Activated CD4-positive, alpha-beta T cell treated with anti-CD3 and anti-CD28 coated beads, Interleukin-2, amount 50 U/mL, for 1 hour (primary cell): ENCODE measurements at places on chromosomes 5 and 9.

DNA sequence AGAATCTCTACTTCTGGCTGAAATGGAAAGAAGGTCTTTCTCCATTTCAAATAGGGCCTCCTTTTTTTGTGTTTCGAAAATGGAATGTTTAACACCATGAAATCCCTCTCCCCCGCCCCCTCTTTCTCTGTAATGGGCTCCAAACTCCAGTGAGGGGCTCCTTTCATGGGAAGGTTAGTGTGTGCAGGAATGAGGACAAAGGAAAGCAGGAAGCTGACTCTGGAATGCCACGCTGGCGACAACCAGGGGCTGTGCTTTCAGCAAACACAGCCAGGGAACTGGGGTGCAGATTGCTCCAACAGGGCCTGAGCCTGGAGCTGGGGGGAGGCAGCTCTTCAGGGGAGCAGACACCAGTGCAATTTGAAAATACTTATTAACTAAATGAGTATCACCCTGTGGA lies 82.8 kb downstream of the CRB2 start:
- DNase-seq = no peak

GRCh38 chr9:22108581-22109370 lies 99.7 kb upstream of the CDKN2B start:
- no peak for DNase-seq

DNA sequence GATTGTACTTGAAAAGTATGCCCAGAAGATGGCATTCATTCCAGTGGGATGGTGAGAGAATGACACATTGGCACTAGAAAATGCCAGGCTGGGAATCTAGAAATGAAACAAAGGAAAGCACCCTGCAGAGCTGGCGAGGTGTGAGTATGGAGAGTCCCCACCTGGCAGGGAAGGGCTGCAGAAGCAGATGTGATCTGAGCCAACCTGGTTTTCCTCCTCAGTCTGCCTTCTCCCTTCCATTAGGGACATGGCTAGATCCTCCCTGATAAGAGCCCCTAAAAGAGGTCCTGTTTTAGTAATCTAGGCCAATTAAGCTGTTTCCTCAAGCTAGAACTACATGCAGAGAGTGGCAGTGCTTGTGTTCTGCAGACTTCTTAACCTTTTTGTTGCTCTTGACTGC lies 24.7 kb upstream of the TNFSF15 start:
- DNase-seq = no peak

DNA sequence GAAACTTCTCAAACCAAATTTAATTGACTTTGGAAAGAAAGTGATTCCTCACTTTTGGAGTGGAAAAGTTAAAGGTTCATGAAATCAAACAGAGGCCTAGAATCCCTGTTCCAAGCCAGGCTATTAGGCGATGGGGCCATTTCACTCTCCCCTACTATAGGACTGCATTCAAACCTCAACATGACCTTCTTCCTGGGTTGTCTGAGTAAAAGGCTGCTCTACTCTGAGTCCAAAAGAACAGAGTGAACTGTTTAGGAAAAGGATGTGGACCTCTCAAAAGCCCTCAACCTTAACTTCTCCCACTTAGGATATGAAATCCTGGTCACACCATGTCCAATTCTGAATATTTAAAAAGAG lies 15.8 kb downstream of the C5orf52 start:
- DNase-seq = no peak

DNA sequence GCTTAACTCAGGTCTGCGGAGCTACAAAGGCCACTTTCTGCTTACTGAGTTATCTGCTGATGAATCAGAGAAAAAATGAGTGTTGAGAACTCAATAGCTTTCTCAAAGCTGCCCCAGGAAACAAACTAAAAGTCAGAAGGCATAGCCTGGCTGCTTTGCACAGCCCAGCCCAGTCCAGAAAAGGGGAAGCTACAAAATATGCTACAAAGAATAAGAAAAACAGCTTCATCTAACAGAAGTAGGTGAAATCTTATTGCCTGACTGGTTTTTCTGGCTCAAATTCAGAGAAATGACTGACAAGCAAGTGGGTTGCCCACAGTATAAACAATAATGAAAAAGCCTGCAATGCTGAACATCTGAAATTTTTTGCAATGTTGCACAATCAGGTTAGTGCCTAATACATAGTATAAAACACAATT lies 156.2 kb downstream of the PPP2R2B start:
- DNase-seq = no peak

DNA sequence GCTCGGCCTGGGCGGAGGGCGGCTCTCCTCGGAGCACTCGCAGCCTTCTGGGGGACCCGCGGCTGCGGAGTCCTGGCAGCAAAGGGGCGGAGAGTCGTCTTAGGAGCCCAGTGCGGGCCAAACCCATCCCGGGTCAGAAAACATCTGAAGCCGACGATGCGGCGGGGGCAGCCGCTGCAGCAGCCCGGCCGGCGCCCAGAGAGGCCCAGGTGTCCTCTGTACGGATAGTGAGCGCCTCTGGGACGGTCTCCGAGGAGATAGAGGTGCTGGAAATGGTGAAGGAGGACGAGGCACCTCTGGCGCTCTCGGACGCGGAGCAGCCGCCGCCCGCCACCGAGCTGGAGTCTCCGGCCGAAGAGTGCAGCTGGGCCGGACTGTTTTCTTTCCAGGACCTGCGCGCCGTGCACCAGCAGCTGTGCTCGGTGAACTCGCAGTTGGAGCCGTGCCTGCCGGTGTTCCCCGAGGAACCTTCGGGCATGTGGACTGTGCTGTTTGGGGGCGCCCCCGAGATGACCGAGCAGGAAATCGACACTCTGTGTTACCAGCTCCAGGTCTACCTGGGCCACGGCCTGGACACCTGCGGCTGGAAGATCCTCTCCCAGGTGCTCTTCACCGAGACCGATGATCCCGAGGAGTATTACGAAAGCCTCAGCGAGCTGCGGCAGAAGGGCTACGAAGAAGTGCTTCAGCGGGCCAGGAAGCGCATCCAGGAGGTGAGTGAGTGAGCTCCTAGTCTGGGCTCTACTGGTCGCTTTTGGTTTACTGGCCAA lies 1.2 kb downstream of the JMY start:
- DNase-seq = peak; percentile 17

DNA sequence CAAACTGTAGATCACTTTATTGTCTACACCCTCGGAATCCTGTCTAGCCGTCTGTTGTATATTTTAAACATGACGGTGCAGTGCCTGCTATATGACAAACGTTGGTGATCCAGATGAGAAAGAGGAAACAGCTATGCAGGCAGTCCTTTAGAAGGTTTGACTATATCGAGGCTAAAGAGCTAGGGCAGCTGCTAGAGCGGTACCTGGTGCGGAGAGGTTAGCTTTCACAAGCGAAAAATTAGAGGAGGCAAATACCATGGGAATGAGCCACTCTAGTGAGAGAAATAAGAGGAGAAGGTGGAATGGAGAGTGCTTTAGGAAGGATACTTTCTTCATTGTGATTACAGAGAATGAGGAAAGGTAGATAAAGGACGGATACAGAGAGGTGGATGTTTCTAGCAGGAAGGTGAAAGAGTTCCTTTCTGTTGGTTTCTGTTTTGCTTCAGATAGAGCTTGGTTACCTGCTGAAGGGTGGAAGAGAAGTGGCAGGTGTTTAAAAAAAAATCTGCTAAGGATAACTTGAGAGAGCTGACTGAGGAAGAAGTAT lies 959 bp upstream of the FBXL17 start:
- no peak for DNase-seq

DNA sequence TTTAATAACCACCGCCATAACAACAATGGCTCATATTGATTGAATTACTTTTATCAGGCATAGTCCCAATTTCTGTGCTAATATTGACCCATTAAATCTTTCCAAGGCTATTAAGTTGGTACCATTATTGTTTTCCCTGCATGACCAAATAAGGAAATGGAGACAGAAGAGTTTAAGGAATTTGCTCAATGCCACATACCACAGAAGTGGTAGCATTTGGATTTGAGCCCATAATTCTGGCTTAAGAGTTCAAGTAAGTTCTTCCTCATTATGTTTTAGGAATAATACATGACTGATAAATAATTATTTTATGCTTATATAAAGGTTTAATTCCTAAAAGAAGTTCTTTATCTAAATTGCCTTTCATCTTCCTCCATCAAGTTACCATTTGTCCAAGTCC lies 43.4 kb upstream of the HAPLN1 start:
- DNase-seq = no peak

- no peak for DNase-seq
Measured at GRCh38 chr5:26601563-26601962, 436.8 kb downstream of the CDH9 start.

DNA sequence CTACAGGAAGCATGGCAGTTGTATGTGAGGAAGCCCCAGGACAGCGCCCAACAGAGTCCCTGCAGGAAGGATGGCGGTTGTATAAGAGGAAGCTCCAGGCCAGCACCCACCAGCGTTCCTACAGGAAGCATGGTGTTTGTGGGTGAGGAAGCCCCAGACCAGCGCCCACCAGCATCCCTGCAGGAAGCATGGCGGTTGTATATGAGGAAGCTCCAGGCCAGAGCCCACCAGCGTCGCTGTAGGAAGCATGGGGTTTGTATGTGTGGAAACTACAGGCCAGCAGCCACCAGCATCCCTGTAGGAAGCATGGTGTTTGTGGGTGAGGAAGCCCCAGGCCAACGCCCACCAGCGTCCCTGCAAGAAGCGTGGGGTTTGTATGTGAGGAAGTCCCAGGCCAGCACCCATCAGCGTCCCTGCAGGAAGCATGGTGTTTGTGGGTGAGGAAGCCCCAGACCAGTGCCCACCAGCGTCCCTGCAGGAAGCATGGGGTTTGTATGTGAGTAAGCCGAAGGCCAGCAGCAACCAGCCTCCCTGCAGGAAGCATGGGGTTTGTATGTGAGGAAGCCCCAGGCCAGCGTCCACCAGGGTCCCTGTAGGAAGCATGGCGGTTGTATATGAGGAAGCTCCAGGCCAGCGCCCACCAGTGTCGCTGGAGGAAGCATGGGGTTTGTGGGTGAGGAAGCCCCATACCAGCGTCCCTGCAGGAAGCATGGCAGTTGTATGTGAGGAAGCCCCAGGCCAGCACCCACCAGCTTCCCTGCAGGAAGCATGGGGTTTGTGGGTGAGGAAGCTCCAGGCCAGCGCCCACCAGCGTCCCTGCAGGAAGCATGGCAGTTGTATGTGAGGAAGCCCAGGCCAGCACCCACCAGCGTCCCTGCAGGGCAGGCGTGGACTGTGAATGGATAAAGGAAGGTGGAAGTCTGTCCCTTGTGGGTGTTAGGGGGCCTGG lies 79.0 kb downstream of the DAP start:
- no peak for DNase-seq

DNA sequence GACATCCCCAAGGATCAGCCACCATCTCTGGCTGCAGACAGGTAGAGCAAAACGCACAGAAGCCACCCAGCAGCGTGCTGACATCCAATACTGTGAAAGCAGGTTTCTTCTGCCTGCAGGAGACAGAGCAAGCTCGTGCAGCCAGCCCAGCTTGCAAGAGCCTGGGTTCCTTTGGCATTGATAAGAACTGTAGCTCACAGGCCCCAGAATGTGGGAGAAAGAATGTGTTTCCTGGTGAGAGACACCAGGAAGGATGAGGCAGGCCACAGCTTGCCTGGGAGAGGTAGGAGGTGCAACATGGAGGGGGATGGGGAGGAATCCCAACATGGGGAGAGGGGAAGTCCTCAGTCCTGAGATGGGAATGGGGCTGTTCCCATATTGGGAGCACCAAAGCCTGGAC lies 34.0 kb upstream of the ARAP3 start:
- DNase-seq = no peak

GRCh38 chr5:157744051-157745011 lies 819 bp downstream of the LSM11 start:
- no peak for DNase-seq

GRCh38 chr5:169219351-169219750 lies 81.6 kb downstream of the SLIT3 start:
- no peak for DNase-seq

- DNase-seq = no peak
Measured at GRCh38 chr5:91493086-91493485, 110.0 kb upstream of the ARRDC3 start.

GRCh38 chr9:81694541-81694940 lies 5.2 kb upstream of the TLE1 start:
- DNase-seq = no peak

DNA sequence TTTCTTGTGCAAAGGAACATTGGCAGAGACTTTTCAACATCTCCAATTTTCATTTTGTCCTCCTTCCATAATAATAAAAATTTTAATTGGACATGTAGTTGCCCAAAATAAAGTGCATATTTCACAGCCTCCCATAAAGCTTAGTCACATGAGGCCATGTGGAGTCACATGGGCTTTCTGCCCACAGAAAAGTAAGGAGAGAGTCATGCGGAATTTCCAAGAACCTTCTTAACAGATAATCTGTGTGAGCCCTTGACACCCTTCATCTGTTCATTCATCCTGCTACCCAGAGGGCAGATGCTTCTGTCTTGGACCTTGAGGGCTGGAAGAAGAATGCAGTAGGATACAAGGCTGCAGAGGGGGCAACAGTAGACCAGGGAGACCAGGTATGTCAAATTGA lies 60.7 kb downstream of the APTX start:
- no peak for DNase-seq

GRCh38 chr9:76810377-76810957 lies 46.2 kb downstream of the PCA3 start:
- DNase-seq = no peak

- DNase-seq = no peak
Measured at GRCh38 chr9:1957856-1958255, 57.3 kb upstream of the SMARCA2 start.

GRCh38 chr5:154520861-154521453 lies 42.9 kb upstream of the HAND1 start:
- no peak for DNase-seq

- no peak for DNase-seq
Measured at GRCh38 chr9:73640971-73641370, 489.3 kb downstream of the ANXA1 start.

- peak; percentile 49 for DNase-seq
Measured at GRCh38 chr5:1666812-1667588, 132.6 kb downstream of the MRPL36 start.

DNA sequence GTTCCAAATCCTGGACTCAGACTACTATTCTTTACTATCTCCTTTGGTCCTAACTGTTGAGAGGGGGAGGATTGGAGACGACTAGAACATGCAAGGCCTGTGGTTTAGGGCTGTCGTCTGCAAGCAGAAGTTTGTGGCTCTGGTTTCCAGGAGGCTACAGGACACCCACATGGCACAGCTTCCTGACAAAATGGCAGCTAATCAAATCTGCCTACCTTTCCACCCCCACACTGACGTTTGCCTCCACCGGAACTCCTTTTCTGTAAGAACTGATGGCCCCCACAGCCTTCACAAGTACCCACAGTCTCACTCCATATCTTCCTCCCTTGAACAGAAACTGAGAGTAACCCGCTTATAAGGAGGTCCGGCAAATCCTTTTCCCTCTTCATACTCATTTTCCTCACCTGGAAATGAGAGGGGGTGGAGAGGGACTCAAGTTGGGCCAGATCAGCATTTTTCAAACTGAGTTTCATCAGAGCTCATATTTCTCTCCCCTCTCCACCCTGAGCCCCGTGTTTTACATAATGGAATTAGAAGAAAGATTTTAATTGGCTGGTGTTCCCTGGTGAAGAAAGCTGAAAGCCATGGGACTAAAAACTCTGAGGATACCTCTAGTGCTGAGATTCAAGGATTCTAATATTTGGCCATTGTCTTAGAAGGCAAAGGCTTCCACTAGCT lies 5.2 kb downstream of the SLC31A2 start:
- DNase-seq = no peak

GRCh38 chr9:129317179-129318011 lies 139.3 kb upstream of the IER5L start:
- DNase-seq = no peak
